ENCODE measurements at places on chromosomes 2 and 18. TPM values are rescaled to one million over a fixed set of nuclear protein-coding genes. Genes with fewer than 3 reads are reported as not detected.

Gene CCDC88A
- 22.6 TPM for total RNA-seq

Gene COA5
- 37.0 TPM for total RNA-seq

Gene ITGB6
- not detected for total RNA-seq

Gene C2orf92
- total RNA-seq, result 4.8 TPM

Gene IL36B
- not detected for total RNA-seq

Gene COL5A2
- total RNA-seq, result 12.8 TPM

Gene CELF4
- not detected for total RNA-seq

Gene ZBTB7C
- total RNA-seq, result not detected

DNA sequence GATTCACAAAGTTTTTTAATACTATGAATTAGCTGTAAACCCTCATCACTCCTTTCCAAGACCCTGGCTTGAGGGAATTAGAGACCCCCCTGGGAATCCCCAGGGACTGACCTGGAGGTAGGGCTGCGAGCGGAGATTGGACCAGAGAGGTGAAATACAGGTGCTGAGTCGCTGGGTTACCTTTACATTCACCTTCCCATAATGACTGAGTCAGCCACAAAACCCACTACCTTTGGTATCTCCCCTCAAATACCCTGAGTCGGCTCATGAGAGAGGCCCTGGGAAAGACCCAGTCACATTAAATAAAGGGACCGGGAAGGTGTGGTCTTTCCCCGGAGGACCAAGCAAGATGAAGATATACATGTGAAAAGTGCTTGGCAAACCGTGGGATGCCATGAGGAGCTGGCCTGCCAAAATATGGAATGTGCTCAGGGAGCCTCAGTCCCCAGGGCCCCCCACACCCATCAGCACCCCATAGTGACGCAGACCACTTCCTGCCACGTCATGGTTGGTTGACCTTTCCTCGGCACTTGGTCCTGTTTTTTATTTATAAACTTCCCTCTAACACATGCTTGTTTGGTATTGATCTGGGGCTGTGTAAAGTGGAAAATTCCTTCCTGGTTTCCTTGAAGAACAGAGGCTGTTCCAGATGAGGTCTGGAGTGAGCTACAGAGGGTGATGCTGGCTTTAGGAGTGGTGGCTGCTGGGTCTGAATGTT is 51.4 kb downstream of the IL1RL2 start:
- DNase-seq, result no peak

DNA sequence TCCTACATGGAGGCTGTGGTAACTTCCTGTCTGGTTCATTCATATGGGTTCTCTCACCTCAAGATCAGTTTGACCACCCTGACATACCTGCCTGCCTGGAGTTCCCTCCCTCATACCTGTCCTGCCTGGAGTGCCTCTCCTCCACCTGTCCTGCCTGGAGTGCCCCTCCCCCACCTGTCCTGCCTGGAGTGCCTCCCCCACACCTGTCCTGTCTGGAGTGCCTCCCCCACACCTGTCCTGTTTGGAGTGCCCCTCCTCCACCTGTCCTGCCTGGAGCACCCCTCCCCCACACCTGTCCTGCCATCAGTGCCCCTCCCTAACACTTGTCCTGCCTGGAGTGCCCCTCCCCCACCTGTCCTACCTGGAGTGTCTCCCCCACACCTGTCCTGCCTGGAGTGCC is 461.9 kb downstream of the PTPRM start:
- no peak for DNase-seq

- no peak for DNase-seq
These were observed 6.4 kb downstream of the STK17B start for GRCh38 chr2:196165016-196165415.

- DNase-seq, result no peak
These were observed 51.5 kb downstream of the SMIM21 start for GRCh38 chr18:75376004-75376403.

DNA sequence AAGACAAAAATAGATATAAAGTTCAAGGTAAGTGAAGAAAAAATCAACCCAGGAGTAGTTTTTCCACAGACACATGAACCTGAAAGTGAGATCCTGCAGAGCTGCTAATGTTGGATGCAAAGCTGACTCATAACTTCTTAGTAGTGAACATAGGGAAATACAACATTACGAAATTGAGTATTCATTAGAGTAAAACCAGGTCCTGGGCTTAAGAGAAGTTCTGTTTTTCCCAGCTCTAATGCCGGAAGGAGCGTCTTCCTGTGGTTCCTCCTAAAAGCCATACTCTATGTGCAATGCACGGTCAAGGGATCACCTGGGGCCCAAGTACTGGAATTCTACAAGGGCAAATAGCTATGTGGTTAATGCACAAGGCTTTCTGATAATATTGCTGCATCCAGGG is 141.7 kb downstream of the RBMS1 start:
- no peak for DNase-seq

DNA sequence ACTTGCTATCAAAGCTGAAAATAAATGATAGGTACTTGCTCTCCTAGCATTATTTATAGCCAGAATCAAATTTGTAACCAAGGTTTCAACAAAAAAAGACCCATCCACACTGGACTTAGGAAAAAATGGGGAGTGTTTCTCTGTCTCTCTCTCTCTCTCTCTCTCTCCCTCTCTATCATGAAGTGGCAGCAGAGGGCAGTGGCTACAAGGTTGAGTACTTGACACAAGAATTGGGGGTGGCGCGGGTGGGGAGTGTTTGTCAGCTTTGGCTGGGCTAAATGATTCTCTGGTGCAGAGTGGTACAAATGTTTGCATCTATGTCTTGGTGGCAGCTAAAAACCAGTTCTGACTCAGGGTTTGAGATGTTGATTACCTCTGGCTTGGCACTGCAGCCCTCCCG is 85.0 kb downstream of the RBM43 start:
- no peak for DNase-seq

- DNase-seq, result no peak
These were observed 745.0 kb downstream of the CBLN2 start for GRCh38 chr18:71798986-71799673.

GRCh38 chr2:59196491-59196890 is 955.4 kb upstream of the FANCL start:
- DNase-seq, result no peak

GRCh38 chr2:179467111-179467510 is 202.5 kb upstream of the SESTD1 start:
- DNase-seq, result no peak

- DNase-seq, result no peak
These were observed 53.4 kb downstream of the AAK1 start for GRCh38 chr2:69589973-69590652.

GRCh38 chr2:172623249-172623965 is 67.5 kb downstream of the PDK1 start:
- DNase-seq, result no peak

- no peak for DNase-seq
These were observed 18.8 kb upstream of the ALPI start for GRCh38 chr2:232437195-232437571.

All from G401 (cell line).